ENCODE measurements at places on chromosomes 3 and 15.
A peak's percentile ranks its signal among the peaks of the same experiment; 100 is the strongest.

DNA sequence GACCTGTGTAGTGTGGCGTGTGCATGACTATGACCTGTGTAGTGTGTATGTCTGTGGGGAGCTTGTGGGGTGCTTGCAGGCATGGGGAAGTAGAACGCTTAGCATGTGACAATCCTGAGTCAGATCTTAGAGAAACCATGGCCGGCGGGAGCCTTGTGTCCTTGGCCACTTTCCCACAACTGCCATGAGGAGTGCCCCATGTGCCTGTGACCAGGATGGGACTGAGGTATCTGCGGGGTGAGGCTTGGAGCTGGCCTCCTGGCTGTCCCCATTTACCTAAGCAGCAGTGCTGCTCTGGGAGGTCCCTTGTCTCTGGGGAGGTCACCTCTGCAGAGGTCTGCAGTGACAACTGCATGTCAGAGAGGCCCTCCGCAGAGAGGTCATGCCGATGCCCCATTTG, 23.6 kb downstream of the TRPM1 start:
- peaks cover 14% of the 10 kb centered on the region for H3K4me1 ChIP-seq
- H3K4me3 ChIP-seq, result no peak overlapping the region
- H3K36me3 ChIP-seq, result no peaks in the 10 kb centered on the region
- H3K27ac ChIP-seq, result no peak overlapping the region
- H3K27me3 ChIP-seq, result no peaks in the 10 kb centered on the region

DNA sequence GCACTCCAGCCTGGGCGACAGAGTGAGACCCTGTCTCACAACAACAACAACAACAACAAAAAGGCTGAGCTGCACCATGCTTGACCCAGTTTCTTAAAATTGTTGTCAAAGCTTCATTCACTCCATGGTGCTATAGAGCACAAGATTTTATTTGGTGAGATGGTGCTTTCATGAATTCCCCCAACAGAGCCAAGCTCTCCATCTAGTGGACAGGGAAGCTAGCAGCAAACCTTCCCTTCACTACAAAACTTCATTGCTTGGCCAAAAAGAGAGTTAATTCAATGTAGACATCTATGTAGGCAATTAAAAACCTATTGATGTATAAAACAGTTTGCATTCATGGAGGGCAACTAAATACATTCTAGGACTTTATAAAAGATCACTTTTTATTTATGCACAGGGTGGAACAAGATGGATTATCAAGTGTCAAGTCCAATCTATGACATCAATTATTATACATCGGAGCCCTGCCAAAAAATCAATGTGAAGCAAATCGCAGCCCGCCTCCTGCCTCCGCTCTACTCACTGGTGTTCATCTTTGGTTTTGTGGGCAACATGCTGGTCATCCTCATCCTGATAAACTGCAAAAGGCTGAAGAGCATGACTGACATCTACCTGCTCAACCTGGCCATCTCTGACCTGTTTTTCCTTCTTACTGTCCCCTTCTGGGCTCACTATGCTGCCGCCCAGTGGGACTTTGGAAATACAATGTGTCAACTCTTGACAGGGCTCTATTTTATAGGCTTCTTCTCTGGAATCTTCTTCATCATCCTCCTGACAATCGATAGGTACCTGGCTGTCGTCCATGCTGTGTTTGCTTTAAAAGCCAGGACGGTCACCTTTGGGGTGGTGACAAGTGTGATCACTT, 2.0 kb downstream of the CCR5 start:
- no peak overlapping the region for H3K27ac ChIP-seq
- H3K27me3 ChIP-seq, result no peaks in the 10 kb centered on the region
- H3K4me3 ChIP-seq, result no peak overlapping the region
- DNase-seq, result no peak
- H3K4me1 ChIP-seq, result peaks cover 4% of the 10 kb centered on the region

DNA sequence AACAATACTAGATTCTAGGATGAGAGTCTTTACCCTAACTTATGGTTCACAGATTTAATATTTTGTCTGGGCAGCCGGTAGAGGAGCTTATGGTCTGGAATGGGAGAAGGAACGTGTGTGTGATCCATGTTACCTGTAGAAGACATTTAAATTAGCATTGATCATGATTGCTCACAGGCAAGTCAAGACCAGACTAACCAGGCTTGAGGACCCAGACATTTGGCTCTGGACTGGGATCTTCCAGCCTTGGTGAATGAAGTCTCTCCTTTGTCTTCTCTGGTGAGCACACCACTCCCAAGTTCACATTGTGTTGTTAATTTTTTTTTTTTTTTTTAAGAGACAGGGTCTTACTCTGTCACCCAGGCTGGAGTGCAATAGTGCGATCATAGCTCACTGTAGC, 11.7 kb downstream of the ABHD2 start:
- H3K4me3 ChIP-seq, result no peak overlapping the region
- H3K4me1 ChIP-seq, result peaks cover 2% of the 10 kb centered on the region
- H3K27me3 ChIP-seq, result no peaks in the 10 kb centered on the region
- no peak overlapping the region for H3K27ac ChIP-seq
- no peak for DNase-seq

GRCh38 chr3:42213417-42213816, 52.6 kb downstream of the CCK start:
- no peaks in the 10 kb centered on the region for H3K4me1 ChIP-seq
- H3K27ac ChIP-seq, result no peak overlapping the region
- H3K36me3 ChIP-seq, result peaks cover 15% of the 10 kb centered on the region
- DNase-seq, result no peak
- no peaks in the 10 kb centered on the region for H3K27me3 ChIP-seq

DNA sequence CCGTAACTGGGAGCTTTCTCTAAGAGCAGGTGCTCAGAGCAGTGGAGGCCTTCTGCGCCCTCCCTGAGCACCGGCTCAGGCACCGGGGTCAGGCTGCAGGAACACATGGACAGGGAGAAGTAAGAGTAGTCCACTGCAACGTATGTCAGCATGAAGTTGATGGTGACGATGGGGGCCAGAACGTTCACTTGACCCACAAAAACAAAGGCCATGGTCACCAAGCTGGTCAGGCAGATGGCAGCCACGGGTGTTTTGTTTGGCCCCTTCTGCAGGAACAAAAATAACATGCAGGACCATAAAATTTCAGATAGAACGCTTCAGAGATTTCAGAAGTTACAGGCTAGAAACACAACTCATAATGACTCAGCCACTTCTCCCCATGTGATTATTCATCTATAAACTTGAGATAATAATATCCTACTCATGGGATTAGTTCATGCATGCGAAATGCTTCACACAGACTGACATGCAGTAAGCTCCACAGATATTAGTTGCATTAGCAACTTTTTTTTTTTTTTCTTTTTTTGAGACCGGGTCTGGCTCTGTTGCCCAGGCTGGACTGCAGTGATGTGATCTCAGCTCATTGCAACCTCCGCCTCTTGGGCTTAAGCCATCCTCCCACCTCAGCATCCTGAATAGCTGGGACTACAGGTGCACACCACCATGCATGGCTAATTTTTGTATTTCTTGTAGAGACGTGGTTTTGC, 52.2 kb upstream of the HEG1 start:
- H3K4me1 ChIP-seq, result no peaks in the 10 kb centered on the region
- no peak overlapping the region for H3K27ac ChIP-seq
- H3K36me3 ChIP-seq, result peaks cover 3% of the 10 kb centered on the region
- no peak for DNase-seq

DNA sequence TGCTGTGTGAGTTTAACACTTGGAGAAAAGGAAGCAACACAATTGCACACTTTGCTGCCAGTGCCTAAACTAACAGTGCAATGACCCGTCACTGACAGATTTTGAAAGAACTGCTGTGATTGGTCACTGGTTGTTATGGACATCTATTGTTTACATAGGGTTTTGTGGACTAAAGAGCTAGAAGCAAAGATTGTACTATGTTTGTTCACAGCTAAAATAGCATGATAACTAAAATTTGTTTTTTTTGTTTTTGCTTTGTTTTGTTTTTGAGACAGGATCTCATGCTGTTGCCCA, 112.4 kb upstream of the GOLGA8J start:
- no peak for DNase-seq
- H3K27ac ChIP-seq, result no peak overlapping the region
- H3K27me3 ChIP-seq, result peaks cover 17% of the 10 kb centered on the region
- 0 out of 2 replicates have a peak, but pooled peaks cover 6% of the 10 kb centered on the region for H3K36me3 ChIP-seq
- H3K4me3 ChIP-seq, result no peak overlapping the region

GRCh38 chr15:25900431-25900830, 37.3 kb upstream of the ATP10A start:
- no peaks in the 10 kb centered on the region for H3K4me1 ChIP-seq
- H3K27ac ChIP-seq, result no peak overlapping the region
- H3K36me3 ChIP-seq, result no peaks in the 10 kb centered on the region

- no peak for DNase-seq
- H3K4me1 ChIP-seq, result no peaks in the 10 kb centered on the region
- H3K4me3 ChIP-seq, result no peak overlapping the region
- no peak overlapping the region for H3K27ac ChIP-seq
- H3K36me3 ChIP-seq, result peaks cover 13% of the 10 kb centered on the region
Measured at GRCh38 chr3:9322780-9323179, 40.1 kb upstream of the THUMPD3 start.

DNA sequence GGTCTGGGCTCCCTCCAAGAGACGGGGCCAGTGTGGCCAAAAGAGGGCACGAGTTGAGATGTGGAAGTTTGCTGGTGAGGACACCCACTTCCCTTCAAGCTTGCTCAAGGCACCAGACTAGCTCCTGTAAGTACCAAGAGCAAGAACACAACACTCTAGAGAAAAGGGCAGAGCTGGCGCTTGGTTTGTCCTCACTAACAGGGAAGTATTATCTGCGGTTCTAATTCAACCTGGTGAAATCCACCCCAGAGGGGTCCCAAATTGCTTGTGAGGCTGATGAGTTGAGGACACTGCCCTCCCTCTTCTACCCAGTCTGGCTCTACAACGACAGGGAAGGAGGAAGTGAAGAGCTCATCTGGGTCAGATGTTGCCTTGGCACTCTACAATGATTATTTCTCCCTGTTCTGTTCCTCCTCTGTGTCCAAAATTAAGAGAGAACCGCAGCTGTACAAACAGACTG, 16.9 kb upstream of the FSIP1 start:
- no peak overlapping the region for H3K4me3 ChIP-seq
- DNase-seq, result no peak
- H3K36me3 ChIP-seq, result peaks cover 52% of the 10 kb centered on the region
- no peaks in the 10 kb centered on the region for H3K4me1 ChIP-seq
- H3K27ac ChIP-seq, result no peak overlapping the region
- H3K27me3 ChIP-seq, result no peaks in the 10 kb centered on the region

GRCh38 chr3:146159037-146159436, 1.9 kb downstream of the PLOD2 start:
- no peaks in the 10 kb centered on the region for H3K4me1 ChIP-seq
- H3K4me3 ChIP-seq, result no peak overlapping the region
- H3K36me3 ChIP-seq, result no peaks in the 10 kb centered on the region

DNA sequence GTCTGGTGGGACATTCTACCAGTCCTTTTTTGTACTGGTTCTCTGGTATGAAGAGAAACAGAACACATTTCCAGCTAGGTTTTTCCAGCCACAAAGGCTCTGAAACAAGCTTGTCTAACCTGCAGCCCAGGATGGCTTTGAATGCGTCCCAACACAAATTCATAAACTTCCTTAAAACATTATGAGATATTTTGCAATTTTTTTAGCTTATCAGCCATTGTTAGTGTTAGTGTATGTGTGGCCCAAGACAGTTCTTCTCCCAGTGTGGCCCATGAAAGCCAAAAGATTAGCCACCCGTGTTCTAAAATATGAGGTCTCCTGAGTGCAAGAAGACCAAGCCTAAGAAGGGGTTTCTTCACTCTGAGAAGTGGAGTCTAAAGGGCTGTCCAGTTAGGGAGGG, 18.4 kb upstream of the TIMP4 start:
- peaks cover 18% of the 10 kb centered on the region for H3K36me3 ChIP-seq
- H3K4me1 ChIP-seq, result no peaks in the 10 kb centered on the region
- no peak for DNase-seq
- no peak overlapping the region for H3K4me3 ChIP-seq
- no peaks in the 10 kb centered on the region for H3K27me3 ChIP-seq
- H3K27ac ChIP-seq, result no peak overlapping the region

DNA sequence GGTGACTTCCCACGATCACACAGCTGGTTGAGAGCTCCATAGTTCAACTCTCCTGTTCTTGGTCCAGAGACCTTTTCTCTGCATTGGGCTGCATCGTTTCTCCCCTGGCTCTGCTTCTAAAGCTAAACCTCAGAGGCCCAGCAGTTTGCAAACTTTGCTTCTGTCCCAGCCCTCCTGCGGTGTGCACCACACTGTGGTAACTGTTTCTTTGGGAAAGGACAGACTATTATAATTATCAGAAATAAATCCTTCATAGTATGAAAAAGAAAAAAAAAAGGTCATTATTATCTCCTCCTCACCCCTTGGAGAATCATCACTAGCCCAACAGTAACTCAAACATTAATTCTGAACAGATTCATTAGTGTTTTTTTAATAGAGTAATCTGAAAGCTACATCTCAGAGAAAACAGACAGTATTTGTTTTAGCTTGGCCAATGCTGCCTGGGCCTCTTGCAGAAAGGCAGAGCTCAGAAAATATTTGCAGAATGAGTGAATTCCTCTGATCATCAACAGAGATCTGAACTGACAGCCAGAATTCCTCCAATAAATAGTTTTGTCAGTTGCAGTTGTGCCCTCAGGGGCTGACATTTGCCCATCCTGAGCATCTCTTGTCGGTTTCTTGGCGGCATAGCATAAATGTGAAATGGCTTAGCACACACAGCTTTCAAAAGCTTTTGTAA, 52.9 kb downstream of the BFSP2 start:
- no peak for DNase-seq
- H3K4me1 ChIP-seq, result no peaks in the 10 kb centered on the region
- H3K36me3 ChIP-seq, result no peaks in the 10 kb centered on the region
- H3K27me3 ChIP-seq, result no peaks in the 10 kb centered on the region
- no peak overlapping the region for H3K27ac ChIP-seq

GRCh38 chr3:89946884-89947283, 839.5 kb downstream of the EPHA3 start:
- H3K27me3 ChIP-seq, result no peaks in the 10 kb centered on the region
- no peak overlapping the region for H3K4me3 ChIP-seq

DNA sequence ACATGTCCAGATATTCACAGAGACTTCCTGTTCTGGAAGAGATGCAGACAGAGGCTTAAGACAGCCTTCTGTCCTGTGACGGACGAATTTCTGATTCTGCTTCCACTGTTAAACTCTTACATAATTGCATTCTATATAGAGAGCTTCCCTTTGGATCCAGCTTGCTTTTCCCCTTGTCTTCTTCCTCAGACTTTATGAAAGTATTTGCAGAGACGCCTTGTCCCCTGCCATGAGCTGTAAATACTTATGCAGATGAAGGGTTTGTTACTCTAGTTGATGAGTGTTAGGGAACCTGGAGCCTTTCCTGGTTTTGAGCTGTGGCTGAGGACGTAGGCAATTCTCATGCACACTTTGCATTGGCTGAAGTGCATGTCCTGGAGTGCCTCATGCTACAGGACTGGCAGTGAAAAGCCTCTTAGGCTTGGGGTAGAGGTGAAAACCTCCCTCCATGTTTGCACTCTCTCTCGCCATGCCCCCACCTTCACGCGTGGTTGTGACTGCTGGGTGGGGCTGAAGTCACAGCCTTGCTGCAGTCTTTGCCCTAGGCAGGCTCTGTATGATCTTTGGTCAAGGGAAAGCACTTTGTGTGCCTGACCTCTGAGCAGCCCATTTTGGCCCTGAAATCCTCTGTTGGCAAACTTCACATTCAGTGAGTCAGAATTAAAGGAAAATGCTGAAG, 286.6 kb downstream of the PTPRG start:
- peak overlapping the region; percentile 14 for H3K4me3 ChIP-seq
- H3K36me3 ChIP-seq, result no peaks in the 10 kb centered on the region
- H3K27ac ChIP-seq, result no peak overlapping the region
- no peak for DNase-seq
- H3K4me1 ChIP-seq, result peaks cover 17% of the 10 kb centered on the region

- H3K27me3 ChIP-seq, result no peaks in the 10 kb centered on the region
- no peak overlapping the region for H3K27ac ChIP-seq
- H3K4me1 ChIP-seq, result peaks cover 3% of the 10 kb centered on the region
- H3K4me3 ChIP-seq, result no peak overlapping the region
- no peak for DNase-seq
Measured at GRCh38 chr3:54960701-54961100, 32.8 kb upstream of the LRTM1 start.

Measured in H9 (cell line).